SHP77 (cell line): ENCODE measurements at places on chromosomes 7 and 10.

DNA sequence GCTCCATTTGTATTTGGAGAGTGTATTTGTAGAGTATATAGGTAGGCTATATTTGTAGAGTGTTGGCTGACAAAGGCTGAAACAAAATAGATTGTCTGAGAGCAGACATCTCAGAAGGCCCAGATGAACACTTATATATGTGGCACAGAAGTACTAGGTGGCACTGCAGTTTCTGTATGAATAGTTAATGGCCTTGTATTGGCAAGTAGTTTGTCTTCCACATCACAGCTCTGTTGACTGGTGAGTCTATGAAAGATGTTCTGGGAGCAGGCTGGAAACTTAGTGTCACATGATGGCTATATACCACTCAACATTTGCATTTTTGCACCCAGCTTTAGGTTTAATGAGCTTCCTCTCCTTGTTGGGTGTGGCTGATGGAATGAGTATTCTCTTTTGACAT, 51.9 kb downstream of the CCNY start:
- no peak for DNase-seq

GRCh38 chr7:123580406-123581161, 21.0 kb upstream of the ASB15 start:
- peak; percentile 73 for DNase-seq

GRCh38 chr10:117137911-117138642, at the start of gene VAX1:
TSS of gene VAX1 (minus strand) at chr10:117138270. CDS start at chr10:117138056, 214 bp downstream.
- no peak for DNase-seq

DNA sequence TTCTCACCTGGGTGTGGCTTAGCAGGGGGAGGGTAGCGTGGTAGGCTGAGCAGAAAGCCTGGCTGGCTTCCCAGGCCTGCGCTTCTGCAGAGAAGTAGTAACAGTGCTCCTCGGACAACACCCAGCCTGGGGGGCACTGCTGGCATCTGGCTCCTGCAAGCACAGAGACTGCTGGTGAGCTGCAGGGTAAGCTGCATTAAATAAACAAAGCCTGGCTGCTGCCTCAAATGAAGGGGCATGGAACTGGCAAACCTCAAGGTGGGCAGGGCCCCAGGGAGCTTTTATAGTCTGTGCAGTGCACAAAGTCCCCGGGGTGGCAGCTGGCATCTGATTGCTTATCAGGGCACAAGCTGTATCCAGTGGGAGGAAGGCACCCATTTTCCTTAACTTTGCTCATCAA, 3.9 kb downstream of the KLRG2 start:
- DNase-seq, result no peak

DNA sequence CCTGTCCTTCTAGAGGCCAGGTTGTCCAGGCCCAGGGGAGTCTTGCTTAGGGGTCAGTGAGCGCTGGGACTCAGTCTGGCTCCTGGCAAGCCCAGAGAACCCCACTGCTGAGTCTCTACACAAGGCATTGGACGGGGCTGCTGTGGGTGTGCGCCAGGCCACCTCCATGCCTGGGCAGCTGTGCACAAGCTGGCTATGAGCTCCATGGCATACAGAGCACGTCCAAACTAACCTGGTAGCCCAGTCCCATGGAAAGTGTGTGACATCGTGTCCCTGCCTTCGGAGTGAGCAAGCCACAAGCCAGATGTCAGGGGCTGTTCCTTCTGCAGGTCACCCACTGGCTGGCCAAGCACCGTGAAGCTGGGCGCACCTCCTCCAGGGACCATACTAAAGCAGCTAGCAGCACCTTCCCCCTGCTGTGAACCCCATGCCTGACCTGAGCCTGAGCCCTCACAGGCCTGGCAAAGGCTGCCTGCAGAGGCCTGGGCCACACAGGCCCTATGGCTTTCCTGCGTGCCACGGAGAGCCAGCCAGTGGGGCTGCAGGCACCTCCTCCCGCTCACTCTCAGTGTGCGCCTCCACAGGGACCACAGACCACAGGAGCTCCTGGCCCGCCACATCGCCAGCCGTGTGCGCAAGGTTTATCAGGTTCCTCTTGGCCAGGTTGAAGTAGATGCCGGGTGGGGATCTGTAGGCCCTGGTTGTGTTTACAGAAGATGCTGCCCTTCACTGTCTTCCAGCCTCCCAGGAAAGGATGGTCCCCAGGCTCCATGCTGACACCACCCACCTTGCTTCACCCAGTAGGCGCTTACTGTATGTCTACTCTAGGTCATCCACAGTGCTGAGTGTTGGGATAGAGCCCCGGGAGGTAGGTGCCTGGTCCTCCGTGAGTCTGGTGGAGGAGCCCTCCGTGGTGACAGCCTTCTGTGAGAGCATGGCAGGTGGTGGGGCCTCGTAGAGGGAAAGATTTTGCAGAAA, 219.7 kb downstream of the EBF3 start:
- no peak for DNase-seq

DNA sequence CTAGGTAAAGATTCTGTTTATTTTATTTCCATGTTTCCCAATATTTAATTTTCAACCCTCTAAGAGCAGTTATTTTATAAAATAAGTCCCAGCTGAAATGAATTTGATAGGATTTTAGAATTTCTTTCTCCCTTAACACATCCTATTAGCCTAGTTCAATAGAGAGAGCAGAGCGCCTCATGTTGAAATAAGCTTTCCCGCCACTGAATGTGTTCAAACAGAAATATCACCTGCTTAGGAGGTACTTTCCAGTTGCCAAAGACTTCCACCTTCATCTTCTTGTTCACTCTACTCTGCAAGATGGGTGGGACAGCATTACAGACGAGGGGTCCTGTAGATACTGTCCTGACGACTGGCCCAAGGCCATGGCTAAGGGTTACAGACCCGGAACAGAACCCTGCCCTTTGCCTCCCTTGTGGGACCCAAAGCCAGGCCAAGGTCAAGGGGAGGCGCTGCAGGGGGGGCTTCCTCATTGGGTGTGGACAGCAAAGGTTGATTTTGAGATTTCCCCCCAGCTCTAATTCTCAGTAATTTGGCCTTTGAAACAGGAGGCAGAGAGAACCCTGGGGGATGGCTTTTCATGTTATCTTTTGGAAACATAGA, 62.0 kb downstream of the PARP12 start:
- DNase-seq, result no peak

GRCh38 chr7:85688712-85689111, 501.9 kb upstream of the SEMA3D start:
- DNase-seq, result no peak

GRCh38 chr10:77301305-77301730, 336.3 kb downstream of the KCNMA1 start:
- DNase-seq, result no peak

DNA sequence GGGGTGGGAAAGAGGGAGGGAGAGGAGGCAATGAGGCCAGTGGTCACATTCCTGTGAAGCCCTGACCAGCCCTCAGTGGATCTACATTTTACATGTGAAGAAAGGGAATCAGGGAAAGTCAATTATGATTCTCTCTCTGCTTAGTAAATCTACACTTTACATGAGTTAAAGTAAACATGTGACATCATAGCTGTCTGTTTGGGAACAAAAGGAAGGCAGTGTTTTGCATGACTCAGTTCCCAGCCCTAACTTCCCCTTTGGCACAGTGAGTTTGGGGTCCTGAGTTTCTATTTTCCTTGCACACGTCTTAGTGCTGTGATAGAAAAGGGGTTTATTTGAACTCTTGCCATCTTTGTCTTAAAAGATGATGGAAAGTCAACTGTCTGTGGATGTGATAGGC, 615.1 kb downstream of the SDK1 start:
- no peak for DNase-seq

GRCh38 chr7:122298618-122299017, 5.9 kb downstream of the FEZF1 start:
- no peak for DNase-seq

DNA sequence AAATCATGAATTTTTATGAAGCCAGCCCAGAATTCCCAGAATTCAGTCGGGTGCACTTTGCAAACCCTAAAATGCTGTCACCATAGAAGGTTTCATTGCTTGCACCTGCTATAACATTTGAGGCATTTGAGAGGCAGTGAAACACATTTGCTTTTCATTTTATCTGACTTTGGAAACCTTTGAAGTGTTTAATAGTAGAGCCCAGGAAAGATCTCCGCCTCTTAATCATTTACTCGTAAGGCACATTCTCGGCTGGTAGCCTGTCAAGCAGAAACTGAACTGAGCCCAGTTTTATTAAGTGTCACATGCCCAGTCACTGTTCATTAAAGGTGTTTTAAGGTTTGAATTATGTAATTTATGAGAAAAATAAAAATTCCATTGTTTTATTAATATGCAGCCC, 247.6 kb downstream of the EMX2 start:
- DNase-seq, result no peak

DNA sequence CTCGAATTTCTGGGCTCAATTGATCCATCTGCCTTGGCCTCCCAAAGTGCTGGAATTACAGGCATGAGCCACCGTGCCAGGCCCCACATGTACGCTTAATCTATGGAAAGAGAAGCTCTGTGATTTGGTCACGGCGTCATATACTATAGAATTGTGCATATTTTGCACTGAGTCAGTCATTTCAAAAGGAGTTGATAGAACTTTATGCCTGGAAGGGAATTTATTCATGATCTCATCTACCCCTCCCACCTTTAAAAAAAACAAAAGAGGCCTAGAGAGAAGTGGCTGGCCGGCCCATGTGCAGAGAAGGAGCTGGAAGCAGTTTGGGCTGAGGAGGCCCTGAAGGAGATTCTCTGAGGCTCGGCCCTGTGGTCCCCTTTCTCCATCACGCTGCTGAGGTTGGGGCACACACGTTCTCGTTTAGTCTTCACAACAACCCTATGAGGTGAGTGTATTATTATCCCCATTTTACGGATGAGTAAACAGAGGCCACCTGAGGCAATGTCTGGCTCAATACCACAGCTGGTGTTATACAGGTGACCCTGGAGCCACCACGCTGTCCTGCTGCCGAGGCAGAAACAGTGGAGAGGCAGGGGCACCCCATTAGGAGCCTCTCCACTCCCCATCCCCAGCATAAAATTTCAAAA, 47.2 kb upstream of the ZRANB1 start:
- DNase-seq, result no peak

DNA sequence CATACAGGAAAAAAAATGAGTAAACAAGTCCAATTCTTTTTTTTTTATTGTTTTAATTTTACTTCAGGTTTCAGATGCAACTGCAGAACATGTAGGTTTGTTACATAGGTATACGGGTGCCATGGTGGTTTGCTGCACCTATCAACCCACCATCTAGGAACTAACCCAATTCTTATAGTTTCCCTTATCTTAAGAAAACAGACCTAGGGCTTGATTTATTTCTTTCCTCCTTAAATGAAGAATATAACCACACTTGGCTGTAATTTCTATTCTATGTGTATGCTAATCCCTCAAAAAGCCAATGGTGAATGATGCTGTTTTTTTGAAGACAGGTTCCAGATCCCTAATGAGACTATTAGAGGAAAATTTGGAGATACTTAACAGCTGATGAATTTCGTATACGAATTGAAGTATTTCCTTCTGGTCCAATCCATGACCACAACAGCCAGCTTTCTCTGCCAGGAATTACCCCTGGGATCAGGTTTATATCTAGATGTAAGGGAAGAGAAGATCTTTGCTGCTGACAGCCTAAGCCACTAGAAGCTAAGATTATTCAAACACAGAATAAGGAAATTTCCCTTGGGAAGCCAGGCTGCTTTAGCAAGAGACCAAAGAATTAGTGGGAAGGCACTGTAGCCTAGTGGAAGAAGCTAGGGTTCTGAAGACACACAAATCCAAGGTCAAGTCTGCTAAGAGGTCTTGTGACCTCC, 115.8 kb downstream of the INHBA start:
- no peak for DNase-seq

- no peak for DNase-seq
Observed at GRCh38 chr10:132169766-132170560, 16.8 kb upstream of the DPYSL4 start.

DNA sequence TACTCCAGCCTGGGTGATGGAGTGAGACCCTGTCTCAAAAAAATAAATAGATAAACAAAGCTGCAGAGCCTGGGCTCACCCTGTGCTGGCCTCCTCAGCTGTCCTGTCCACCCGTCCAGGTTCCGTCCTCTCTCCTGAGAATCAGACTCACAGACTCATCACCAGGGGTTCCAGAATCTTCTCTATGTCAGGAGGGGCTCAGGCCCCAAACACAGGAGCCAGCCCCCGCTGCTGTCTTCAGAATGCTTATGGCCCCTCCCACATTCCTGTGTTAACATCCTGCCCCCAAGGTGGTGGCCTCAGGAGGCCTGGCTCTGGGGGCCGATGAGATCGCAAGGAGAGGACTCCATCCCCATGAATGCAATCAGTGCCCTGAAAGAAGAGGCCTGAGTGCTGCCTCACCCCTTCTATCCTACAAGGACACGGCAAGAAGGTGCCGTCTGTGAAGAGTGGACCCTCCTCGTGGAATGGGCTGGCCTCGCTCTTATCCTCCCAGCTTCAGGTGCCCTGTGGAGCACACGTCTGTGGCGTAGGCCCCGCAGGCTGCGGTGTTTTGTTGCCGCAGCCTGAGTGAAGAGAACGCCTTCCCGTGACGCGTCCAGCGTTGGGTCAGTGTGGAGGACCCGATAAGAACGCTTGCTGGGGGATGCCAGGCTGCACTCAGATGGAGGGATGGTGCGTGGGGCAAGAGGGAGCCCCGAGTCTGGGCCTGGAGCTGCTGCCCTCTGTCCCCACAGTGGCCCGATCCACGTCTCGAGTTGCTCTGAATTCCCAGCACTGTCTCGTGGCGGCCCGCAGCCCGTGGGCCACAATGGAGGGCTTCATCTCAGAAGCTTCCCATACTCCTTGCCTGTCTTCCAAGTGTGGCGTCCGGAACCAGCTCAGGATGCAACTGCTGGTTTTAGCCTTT, 77.1 kb downstream of the INPP5A start:
- DNase-seq, result no peak

DNA sequence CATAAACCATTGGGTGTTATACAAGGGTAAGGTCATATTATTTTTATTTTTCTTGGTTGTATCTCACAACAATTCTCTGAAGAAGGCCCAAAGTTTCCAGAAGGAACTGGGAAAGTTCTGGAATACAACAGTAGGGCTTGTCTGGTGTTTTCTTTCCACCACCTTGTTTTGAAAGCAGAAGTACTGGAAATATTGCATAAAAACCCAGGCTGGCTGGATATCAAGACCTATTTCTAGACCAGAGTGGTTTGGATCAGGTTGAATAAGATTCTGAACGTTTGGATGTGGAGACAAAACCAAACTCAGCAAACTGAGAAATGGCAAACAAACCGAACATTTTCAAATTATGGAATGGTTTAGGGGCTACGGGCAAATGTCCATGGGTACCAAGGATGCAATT, 182.6 kb upstream of the FZD8 start:
- no peak for DNase-seq

DNA sequence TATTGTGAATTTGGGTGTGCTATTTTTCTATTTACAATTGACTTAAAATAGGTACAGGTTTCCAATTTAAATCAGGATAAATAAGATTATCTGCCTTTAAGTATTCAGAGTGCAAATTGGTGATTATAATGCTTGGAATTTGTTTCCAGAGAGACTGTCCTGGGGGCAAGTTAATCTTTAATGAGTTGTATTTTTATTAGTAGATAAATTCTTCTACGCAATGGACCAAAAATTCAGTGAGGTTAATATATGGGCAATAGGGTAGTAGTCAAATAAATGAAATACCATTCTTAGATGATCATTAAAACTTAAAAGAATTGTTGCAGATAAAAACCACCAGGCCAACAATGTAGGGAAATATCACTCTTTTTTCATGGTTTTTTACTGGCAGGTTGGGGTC, 3.4 kb downstream of the BICC1 start:
- DNase-seq, result no peak
